T-helper 17 cell (primary cell): ENCODE measurements at places on chromosomes 1 and 21. TPM values are rescaled to one million over a fixed set of nuclear protein-coding genes. Genes with fewer than 3 reads are reported as not detected.

DNA sequence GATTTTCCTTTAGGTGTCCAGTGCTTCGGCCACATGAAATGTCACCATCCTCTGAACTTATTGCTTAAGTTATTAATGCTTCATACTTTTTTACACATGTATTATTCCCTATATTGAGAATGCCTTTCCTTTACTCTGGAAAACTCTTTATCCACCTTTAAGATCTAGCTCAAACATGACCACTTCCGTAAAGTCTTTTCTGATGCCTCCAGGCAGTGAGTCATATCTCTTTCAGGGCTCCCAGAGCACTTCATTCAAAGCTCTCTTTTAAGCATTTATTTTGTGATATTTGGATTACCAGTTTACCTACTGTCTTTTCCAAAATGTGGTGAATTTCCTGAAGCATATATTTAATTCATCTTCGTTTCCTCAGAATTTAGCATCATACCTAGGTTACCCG, 178.9 kb downstream of the HS2ST1 start:
- H3K27me3 ChIP-seq = no peaks in the 10 kb centered on the region
- DNase-seq = no peak
- H3K4me1 ChIP-seq = peaks cover 5% of the 10 kb centered on the region
- no peak overlapping the region for H3K4me3 ChIP-seq

- H3K4me1 ChIP-seq = no peaks in the 10 kb centered on the region
- DNase-seq = no peak
- no peaks in the 10 kb centered on the region for H3K36me3 ChIP-seq
- no peaks in the 10 kb centered on the region for H3K27me3 ChIP-seq
- no peak overlapping the region for H3K27ac ChIP-seq
These were observed 125.1 kb downstream of the CYYR1 start for GRCh38 chr21:26447932-26448475.

The SPRR2E gene
- not detected for total RNA-seq

GRCh38 chr21:43933199-43933598, 68.2 kb downstream of the AGPAT3 start:
- H3K27ac ChIP-seq = no peak overlapping the region
- no peak for DNase-seq
- H3K4me3 ChIP-seq = no peak overlapping the region

- H3K27ac ChIP-seq = no peak overlapping the region
- H3K27me3 ChIP-seq = peaks cover 13% of the 10 kb centered on the region
- peaks cover 2% of the 10 kb centered on the region for H3K4me1 ChIP-seq
- H3K36me3 ChIP-seq = no peaks in the 10 kb centered on the region
- no peak overlapping the region for H3K4me3 ChIP-seq
- no peak for DNase-seq
These were observed 192.3 kb downstream of the PRDM16 start for GRCh38 chr1:3261007-3261968.

The C1orf141 gene
- total RNA-seq = not detected

- H3K4me1 ChIP-seq = no peaks in the 10 kb centered on the region
- H3K27me3 ChIP-seq = peaks cover 16% of the 10 kb centered on the region
- H3K36me3 ChIP-seq = no peaks in the 10 kb centered on the region
- no peak for DNase-seq
These were observed 63.7 kb upstream of the ANGPTL1 start for GRCh38 chr1:178934546-178934945.

The SLC50A1 gene
- 27.8 TPM for total RNA-seq

- no peak for DNase-seq
- peaks cover 66% of the 10 kb centered on the region for H3K27me3 ChIP-seq
- H3K4me1 ChIP-seq = peaks cover 3% of the 10 kb centered on the region
- H3K27ac ChIP-seq = no peak overlapping the region
- H3K36me3 ChIP-seq = no peaks in the 10 kb centered on the region
These were observed 5.1 kb upstream of the GNG12 start for GRCh38 chr1:67838180-67838910.

DNA sequence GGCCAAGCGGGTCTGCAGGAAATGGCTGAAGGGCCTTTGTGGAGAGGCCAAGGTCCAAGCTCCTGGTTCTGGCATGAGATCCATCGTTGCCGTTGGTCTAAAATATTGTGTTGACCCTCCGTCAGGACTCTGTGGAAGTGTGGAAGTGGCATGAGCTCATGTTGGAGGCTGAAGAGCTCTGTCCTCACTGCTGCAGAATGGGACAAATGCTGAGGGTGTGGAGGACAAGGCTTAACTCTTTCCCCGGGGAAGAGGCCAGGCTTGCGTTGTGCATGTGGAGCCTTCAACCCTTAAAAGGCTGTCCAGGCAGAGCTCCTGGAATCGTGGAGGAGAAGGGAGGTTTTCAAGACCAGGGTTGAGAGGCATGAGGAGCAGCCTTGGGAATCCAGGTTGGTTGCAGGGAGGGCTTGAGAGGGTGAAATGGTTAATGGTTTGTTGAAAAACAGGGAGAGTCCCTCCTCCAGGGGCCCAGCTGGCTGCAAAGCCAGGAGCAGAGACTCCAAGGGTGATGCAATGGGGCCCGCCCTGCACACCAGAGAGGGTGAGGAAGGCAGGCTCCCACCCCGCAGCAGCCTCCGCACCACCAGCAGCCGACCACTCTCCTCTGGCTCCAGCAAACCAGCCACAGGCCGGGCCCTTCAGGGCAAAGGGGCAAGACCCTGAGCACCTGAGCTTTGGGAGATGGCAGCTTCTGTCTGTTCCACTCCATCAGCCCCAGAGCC, 6.7 kb upstream of the AHCYL1 start:
- no peak overlapping the region for H3K4me3 ChIP-seq
- H3K27me3 ChIP-seq = peaks cover 38% of the 10 kb centered on the region
- H3K36me3 ChIP-seq = peaks cover 5% of the 10 kb centered on the region
- DNase-seq = no peak
- H3K4me1 ChIP-seq = no peaks in the 10 kb centered on the region

DNA sequence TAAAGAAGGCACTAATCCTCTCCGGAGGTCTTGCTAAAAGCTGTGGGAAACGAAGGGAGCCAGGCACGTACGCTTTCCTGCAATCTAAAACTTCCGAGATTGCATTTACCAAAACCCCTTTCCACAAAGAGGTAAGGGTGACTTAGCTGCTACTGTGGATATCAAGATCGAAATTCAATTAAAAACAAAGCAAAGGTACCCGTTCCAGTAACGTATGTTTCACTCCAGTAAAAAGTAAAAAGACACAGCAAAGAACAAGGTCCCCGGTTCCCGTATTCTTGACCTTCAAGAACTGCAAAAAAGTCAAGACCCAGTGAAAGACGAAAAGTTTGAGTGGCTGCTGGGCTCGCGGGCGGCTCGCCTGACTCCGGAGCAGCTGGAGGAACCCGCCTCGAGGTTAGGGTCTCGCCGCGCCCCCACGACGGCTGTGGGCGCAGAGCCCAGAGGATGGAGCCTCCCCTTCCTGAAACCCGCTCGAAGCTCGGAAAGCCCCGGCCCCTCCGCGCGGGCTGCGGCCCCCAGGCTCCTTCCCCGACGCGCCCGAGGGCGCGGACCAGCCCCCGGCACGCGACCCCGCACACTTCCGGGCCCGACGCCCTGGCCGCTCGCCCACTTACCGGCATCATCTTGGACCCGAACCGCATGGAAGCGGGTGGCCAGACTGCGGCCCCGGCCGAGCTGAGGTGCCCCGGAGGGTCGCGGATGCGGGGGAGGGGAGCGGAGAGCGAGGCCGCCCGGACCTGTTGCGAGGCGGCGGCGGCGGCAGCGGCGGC, 524 bp downstream of the TP53BP2 start:
- DNase-seq = peak; percentile 63
- H3K4me1 ChIP-seq = peaks cover 31% of the 10 kb centered on the region
- H3K27me3 ChIP-seq = no peaks in the 10 kb centered on the region
- peak overlapping the region; percentile 96 for H3K4me3 ChIP-seq
- peak overlapping the region; percentile 98 for H3K27ac ChIP-seq

The FCRLA gene
- 3.5 TPM for total RNA-seq

- H3K4me3 ChIP-seq = peak overlapping the region; percentile 96
- H3K27ac ChIP-seq = peak overlapping the region; percentile 91
- H3K4me1 ChIP-seq = peaks cover 35% of the 10 kb centered on the region
- peaks cover 4% of the 10 kb centered on the region for H3K36me3 ChIP-seq
- H3K27me3 ChIP-seq = peaks cover 23% of the 10 kb centered on the region
- peak; percentile 61 for DNase-seq
These were observed 7.0 kb downstream of the EFNA3 start for GRCh38 chr1:155085504-155086127.

DNA sequence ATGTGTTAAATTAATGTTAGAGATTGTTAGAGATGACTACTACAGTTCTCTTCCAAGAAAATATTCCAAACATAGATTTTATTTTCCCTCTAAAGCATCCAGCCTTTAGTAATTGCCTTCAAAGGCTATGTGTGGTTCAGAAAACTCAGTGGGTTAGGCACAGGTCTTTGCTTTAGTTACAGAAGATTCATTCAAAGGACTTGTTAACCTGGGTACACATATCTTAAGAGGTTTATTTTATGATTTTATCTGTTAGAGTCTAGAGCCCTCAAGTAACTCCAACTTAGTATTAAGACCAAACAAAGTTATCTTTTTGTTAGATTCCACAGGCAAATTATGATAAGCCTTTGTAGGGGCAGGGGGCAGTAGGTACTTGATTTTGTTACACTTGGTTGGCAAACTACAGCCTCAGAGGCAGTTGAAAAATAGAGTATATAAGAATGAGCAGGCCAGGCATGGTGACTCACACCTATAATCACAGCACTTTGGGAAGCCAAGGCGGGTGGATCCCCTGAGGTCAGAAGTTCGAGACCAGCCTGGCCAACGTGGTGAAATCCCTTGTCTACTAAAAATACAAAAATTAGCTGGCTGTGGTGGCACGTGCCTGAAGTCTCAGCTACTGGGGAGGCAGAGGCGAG, 37.9 kb downstream of the CXADR start:
- no peak overlapping the region for H3K27ac ChIP-seq
- DNase-seq = no peak
- peaks cover 7% of the 10 kb centered on the region for H3K36me3 ChIP-seq
- peaks cover 10% of the 10 kb centered on the region for H3K27me3 ChIP-seq
- H3K4me1 ChIP-seq = peaks cover 5% of the 10 kb centered on the region

DNA sequence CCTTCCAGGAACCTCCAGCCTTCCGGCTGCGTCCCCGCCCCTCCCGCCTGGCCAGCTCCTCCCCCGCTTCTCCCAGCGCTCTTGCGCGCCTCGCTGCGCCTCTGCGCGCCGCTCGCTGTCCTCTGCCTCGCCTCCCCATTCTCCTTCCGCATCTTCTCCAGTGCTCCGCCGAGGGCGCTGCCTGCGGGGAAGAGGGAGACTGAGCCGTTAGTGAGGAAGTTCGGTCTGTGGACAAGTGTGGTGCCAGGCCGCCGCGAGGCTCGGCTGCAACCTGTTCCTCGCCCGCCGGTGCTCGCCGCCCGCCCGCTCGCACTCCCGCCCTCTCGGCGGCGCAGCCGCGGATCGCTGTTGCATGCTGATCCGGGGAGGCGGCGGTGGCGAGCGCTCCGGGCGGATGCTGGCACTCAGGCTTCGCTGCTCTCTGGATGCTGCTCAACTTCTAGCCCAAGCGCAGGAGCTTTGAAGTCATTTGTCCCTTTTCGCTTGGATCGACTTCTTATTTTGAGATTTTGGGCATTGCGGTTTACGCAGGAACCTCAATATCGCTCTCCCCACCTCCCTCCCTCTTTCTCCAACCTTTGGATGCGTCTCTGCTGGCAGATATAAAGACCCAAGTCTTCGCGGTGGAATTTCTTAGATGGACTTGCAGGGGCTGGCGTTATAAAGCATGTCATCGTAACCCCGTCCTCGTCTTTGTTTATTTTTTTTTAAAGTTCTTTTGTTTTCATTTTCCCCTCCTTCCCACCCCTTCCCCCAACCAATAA, 614 bp upstream of the CACNA1E start:
- peak overlapping the region; percentile 55 for H3K4me3 ChIP-seq
- peaks cover 5% of the 10 kb centered on the region for H3K36me3 ChIP-seq
- H3K27me3 ChIP-seq = peaks cover 88% of the 10 kb centered on the region
- H3K27ac ChIP-seq = no peak overlapping the region
- peaks cover 19% of the 10 kb centered on the region for H3K4me1 ChIP-seq
- DNase-seq = no peak

DNA sequence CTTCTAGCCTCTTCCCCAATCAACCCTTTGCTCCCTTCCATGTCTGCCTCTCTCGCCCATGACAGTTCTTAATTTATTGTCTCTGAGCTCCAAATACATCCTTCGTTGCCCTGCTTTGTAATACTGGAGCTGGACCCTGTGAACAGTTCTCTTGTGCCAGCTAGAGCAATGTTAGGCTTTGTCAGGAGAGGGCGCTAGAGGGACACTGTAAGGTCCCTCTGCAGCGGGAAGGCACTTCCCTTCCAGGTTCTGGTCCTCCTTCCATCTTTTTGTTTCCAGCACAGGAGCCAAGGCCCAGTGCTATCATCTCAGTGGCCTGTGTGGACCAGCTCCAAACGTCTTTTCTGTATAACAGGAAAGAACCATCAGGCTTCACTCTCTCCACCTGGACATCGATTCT, 95.9 kb downstream of the PTPRU start:
- no peaks in the 10 kb centered on the region for H3K4me1 ChIP-seq
- H3K36me3 ChIP-seq = no peaks in the 10 kb centered on the region

DNA sequence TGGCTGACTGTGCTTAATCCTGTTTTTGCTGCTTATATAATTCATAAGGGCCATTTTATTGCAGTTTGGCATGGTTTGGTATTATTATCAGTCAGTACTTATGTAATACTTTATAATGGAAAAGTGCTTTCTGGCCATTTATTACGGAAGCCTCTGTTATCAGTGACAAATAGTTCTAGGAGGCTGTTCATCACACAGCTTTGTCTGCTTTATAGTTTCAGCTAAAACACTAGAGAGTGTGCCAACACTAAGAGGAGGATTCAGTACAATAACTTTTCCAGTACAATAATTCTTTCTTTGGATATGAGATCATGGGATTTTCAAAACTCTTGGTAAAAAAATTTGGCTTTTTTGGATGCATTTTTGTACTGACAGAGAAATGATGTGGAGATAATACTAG, 102.9 kb upstream of the PTGFR start:
- no peak for DNase-seq

DNA sequence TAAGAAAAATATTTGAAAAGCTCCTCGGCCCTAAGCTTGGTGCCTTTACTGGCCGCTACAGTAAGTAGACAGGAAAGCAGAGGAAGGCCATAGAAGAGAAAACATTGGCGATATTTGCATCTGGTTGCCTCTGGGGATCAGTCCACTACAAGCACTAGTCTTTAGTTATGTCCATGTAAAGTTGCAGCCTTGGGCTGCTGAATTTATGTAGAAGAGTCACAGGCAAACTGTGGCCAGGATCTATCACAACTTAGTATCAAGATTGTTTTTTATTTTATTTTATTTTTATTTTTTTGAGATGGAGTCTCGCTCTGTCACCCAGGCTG, 228.7 kb upstream of the CAMK1G start:
- peaks cover 68% of the 10 kb centered on the region for H3K27me3 ChIP-seq
- H3K4me3 ChIP-seq = no peak overlapping the region
- DNase-seq = no peak
- no peaks in the 10 kb centered on the region for H3K36me3 ChIP-seq
- peaks cover 4% of the 10 kb centered on the region for H3K4me1 ChIP-seq
- H3K27ac ChIP-seq = no peak overlapping the region

The MAN1C1 gene
- 27.3 TPM for total RNA-seq

DNA sequence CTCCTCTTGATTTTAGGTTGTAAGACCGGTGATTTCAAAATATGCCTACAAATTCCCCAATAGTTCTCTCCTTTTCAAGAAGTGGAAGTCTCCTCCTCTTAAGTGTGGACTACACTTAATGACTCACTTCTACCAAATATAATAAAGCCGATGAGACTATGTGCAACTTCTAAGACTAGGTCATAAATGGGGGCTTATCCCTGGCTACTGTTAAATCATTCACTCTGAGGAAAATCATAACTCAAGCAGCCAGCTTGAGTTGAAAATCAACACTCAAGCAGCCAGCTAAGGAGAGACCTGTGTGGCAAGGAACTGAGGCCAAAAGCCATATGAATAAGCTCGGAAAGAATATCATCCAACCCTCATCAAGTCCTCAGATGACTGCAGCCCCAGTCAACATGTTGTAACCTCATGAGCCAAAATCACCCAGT, 49.6 kb upstream of the PSMG1 start:
- peaks cover 16% of the 10 kb centered on the region for H3K4me1 ChIP-seq
- no peaks in the 10 kb centered on the region for H3K27me3 ChIP-seq
- H3K27ac ChIP-seq = no peak overlapping the region
- H3K36me3 ChIP-seq = peaks cover 10% of the 10 kb centered on the region
- DNase-seq = no peak
